Naive B cell (primary cell): ENCODE measurements at places on chromosomes 2 and 18. TPM values are rescaled to one million over a fixed set of nuclear protein-coding genes. Genes with fewer than 3 reads are reported as not detected.

GRCh38 chr2:47076586-47077441 is 78.3 kb downstream of the STPG4 start:
- DNase-seq: no peak

Gene C2orf78
- not detected for polyA plus RNA-seq

Gene ERFE
- not detected for polyA plus RNA-seq

DNA sequence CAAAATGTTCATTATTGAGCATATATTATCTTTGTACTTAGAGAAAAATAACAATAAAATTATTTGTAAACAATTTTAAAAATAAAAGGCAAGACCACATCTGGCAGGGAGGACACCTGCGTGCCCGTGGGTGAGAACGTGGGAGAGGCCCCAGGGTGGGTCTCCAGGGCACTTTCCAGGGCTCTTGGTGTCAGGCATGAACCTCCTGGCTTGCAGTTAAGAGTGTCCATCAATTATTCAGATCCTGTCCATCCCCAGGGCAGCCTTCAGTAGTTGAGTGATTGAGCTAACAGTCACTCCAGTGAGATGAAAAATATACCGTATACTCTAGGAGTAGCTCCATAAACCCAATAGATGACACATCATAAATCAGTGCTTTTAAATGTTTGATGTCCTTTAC is 49.7 kb downstream of the TPO start:
- no peak for DNase-seq

Gene KCNK3
- not detected for polyA plus RNA-seq

DNA sequence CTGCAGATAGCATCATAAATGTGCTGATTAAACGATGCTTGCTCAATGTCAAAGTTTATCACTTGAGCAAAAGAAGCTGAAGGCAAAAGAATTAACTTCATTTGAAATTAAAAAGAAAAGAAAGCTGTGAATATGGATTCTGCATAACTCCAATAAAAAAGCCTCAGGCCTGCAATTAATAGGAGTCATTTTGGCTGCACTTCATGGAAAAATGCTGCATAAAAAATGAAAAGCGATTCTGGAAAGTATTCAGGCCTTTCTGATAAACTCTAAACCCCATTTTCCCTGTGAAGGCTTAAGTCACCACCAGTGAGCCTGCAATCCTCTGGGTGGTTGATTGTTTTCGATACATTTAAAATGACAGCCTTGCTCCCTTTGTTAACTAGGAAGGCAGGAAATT is 1793.4 kb downstream of the SUCLG1 start:
- DNase-seq: no peak

GRCh38 chr18:74768096-74768495 is 170.4 kb downstream of the ZNF407 start:
- no peak for DNase-seq
